ENCODE measurements at places on chromosomes 13 and 19.
A peak's percentile ranks its signal among the peaks of the same experiment; 100 is the strongest.

DNA sequence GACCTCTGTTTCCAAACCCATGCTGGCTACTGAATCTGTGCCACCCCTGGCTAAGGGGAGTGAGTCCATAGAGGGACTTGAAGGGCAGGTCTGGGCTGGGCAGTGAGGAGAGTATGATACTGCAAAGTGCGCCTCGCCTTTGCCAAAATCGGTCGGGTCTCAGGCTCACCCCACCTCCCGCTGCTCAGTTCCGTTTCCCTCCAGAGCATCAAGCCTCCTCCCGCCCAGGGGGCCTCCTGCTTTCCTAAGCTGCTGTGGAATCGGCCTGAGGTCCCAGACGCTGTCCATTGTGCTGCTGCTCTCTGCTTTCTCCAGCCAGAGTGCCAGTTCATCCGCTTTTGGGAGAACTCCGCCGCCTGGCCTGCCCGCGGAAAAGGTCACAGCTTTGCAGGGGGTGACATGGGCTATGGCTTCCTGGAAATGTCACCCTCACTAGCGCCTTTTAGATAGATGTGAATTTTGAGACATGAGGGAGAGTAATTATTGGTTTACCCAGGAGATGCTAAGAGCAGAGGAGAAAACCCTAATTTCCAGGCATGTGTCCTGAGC, 1418.4 kb downstream of the UQCRFS1 start:
- DNase-seq: no peak

DNA sequence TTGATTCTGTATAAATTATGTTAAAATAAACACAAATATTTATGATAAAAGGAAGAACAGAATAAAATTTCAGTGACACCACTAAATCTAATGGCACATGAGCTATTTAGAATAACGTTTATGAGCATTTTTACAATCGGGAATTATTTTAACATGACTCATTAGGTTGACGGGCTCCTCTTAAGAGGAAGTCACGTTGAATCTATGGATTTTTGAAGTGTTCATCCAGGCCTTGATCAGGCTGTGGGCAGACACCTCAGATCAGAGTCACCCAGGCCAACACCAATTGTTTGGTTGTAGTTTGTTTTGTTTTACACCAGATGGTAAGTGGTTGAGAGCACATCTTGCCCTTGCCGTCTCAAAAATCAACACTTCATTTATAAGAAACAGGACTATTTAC, 257.8 kb downstream of the FOXO1 start:
- no peak for DNase-seq

- peak; percentile 81 for DNase-seq
Observed at GRCh38 chr19:17394891-17395415, 957 bp upstream of the CCDC194 start.

DNA sequence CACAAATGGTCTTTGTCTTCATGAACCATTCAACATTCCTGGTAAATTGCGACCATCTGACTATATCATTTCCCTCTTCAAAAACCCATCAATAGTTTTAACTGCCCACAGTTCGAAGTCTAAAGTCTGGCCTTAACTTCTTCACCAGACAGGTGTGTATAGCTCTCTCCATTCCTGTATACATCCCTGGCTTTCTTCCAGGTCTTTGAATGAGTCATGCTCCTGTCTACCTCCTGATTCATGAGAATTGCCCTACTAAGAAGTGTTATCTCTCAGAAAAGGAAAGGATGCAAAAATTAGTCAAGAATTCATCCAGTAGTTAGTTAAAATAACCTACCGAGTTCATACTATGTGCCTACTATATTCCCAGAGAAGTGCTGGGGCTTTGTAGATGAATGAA, 225.0 kb downstream of the TBC1D4 start:
- DNase-seq: no peak

DNA sequence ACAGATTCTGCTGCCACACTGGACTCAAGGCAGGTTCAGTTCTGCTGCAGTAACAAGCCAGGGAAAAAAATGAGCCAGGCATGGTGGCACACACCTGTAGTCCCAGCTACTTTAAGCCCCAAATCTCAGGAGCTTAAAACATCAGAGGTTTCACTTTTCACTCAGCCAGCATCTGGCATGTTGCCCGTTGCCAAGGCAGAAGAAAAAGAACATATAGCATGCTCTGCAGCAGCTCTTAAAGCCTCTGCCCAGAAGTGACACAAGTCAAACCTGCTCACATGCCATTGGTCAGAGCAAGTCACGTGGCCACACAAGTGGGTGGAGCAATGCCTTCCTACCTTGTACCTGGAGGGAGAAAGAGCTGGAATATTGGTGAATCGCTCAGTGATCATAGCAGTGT, 14.7 kb upstream of the ADGRE5 start:
- DNase-seq: peak; percentile 51

DNA sequence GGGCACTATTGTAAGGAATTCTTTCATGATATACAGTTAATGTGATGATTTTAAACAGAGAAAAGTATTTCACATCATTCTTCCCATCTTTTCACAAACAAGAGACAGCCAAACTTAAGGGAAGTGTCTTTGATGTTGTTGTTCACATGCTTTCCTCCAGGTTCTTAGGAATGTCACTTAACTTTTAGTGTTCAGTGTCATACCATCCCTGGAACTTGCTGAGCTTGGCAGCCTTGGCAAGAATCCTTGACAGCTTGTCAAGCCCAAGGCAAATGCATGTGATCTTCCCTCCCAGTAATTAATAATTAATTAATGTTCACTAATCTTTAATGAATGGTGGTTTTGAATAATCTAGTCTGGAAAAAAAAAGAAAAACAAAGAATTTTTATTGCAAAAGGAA, 727.9 kb upstream of the PRR20A start:
- no peak for DNase-seq

GRCh38 chr13:77898097-77898496, 20.5 kb downstream of the EDNRB start:
- DNase-seq: no peak

- DNase-seq: peak; percentile 64
Observed at GRCh38 chr13:100666124-100666523, 8.5 kb downstream of the TMTC4 start.

DNA sequence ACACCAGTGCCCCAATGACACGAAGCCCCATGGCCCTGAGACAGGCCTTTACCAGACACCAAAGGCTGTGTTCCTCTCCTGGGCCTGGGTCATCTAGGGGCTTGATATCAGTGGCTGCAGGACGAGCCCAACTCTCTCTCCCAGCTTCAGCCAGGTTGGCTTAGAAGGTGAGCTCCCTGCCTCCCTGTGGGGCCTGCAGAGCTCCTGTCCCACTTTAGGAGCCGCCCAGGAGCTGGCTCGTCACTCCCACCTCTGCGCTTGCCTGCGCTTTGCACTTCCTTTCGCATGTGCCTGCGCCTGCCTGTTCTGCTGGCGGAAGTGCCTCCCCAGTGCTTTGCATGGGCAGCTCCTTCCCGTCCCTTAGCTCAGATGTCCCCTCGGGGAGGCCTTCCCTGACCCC, 4.9 kb downstream of the CALM3 start:
- no peak for DNase-seq

- peak; percentile 9 for DNase-seq
Observed at GRCh38 chr13:74751739-74752138, 617.5 kb upstream of the KLF12 start.

- no peak for DNase-seq
Observed at GRCh38 chr13:67128136-67128535, 102.0 kb downstream of the PCDH9 start.

- DNase-seq: no peak
Observed at GRCh38 chr13:94317063-94317491, 162.4 kb downstream of the DCT start.

- DNase-seq: no peak
Observed at GRCh38 chr19:5984600-5984999, 6.7 kb upstream of the RANBP3 start.

DNA sequence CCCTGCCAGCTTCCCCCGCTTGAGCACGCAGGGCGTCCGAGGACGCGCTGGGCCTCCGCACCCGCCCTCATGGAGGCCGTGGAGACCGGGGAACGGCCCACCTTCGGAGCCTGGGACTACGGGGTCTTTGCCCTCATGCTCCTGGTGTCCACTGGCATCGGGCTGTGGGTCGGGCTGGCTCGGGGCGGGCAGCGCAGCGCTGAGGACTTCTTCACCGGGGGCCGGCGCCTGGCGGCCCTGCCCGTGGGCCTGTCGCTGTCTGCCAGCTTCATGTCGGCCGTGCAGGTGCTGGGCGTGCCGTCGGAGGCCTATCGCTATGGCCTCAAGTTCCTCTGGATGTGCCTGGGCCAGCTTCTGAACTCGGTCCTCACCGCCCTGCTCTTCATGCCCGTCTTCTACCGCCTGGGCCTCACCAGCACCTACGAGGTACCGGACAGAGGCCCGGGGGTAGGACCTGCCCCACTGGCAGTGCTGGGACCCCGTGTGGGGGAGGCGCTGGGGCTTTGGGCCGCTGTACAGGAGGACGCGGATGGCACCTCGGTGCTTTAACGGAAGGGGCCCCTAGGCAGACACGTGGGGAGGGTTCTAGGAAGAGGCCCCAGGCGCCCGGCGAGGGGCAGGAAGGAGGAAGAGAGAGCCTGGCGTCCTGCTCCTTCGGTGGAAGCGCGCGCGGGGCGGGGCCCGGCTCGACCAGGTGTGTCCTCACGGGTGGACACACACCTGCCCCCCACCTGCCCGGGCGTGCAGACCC, 681 bp downstream of the SLC5A5 start:
- DNase-seq: no peak

GRCh38 chr13:41053384-41053826, 7.9 kb upstream of the WBP4 start:
- DNase-seq: no peak

- DNase-seq: peak; percentile 25
Observed at GRCh38 chr13:112449545-112449930, 73.4 kb downstream of the SPACA7 start.

All from SK-N-SH (cell line).